ENCODE measurements at places on chromosomes 16 and 17. TPM values are rescaled to one million over a fixed set of nuclear protein-coding genes. Genes with fewer than 3 reads are reported as not detected.

The GNGT2 gene
- not detected for total RNA-seq

GRCh38 chr17:69978056-69978646 lies 96.9 kb upstream of the KCNJ16 start:
- no peak for DNase-seq
- no peaks in the 10 kb centered on the region for H3K4me1 ChIP-seq
- no peaks in the 10 kb centered on the region for H3K27me3 ChIP-seq
- H3K27ac ChIP-seq = no peak overlapping the region

DNA sequence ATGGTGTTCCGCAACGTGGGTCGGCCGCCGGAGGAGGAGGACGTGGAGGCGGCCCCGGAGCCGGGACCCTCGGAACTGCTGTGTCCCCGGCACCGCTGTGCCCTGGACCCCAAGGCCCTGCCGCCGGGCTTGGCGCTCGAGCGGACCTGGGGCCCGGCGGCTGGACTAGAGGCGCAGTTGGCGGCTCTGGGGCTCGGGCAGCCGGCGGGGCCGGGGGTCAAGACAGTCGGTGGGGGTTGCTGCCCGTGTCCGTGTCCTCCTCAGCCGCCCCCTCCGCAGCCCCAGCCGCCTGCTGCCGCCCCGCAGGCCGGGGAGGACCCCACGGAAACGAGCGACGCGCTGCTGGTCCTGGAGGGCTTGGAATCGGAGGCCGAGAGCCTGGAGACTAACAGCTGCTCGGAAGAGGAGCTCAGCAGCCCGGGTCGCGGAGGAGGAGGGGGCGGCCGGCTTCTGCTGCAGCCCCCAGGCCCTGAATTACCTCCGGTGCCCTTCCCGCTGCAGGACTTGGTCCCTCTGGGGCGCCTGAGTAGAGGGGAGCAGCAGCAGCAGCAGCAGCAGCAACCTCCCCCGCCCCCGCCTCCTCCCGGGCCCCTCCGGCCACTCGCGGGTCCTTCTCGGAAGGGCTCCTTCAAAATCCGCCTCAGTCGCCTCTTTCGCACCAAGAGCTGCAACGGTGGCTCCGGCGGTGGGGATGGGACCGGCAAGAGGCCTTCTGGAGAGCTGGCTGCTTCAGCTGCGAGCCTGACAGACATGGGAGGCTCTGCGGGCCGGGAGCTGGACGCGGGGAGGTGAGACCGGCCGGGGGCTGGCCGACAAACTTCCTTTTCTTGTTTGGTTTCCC lies 821 bp downstream of the SOCS7 start:
- H3K27me3 ChIP-seq = no peaks in the 10 kb centered on the region
- peak overlapping the region; percentile 71 for H3K4me3 ChIP-seq
- DNase-seq = no peak
- peaks cover 14% of the 10 kb centered on the region for H3K4me1 ChIP-seq
- H3K27ac ChIP-seq = peak overlapping the region; percentile 31
- H3K36me3 ChIP-seq = no peaks in the 10 kb centered on the region

DNA sequence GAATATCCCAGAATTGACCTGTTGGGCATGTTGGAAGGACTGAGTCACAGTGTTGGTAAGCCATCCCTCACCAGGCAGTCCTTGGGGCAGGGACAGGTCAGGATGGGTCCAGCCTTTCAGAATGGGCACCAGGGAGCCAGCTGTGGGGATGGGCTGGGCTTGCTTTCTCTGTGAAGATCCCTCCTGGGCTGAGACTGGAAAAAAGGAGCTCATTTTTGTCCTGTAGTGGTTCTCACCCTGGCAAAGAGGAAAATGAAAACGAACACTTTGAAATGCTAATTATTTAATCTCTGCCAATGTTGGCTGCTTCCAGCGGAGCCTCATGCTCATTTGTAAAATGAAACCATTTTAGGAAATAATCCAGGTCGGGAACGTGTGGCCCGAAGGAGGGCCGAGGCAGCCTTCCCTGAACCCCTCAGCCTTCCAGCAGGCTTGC lies 237.5 kb upstream of the SALL1 start:
- H3K27ac ChIP-seq = no peak overlapping the region
- DNase-seq = no peak
- no peaks in the 10 kb centered on the region for H3K36me3 ChIP-seq
- H3K4me1 ChIP-seq = 0 out of 2 replicates have a peak, but pooled peaks cover 3% of the 10 kb centered on the region
- H3K27me3 ChIP-seq = no peaks in the 10 kb centered on the region

DNA sequence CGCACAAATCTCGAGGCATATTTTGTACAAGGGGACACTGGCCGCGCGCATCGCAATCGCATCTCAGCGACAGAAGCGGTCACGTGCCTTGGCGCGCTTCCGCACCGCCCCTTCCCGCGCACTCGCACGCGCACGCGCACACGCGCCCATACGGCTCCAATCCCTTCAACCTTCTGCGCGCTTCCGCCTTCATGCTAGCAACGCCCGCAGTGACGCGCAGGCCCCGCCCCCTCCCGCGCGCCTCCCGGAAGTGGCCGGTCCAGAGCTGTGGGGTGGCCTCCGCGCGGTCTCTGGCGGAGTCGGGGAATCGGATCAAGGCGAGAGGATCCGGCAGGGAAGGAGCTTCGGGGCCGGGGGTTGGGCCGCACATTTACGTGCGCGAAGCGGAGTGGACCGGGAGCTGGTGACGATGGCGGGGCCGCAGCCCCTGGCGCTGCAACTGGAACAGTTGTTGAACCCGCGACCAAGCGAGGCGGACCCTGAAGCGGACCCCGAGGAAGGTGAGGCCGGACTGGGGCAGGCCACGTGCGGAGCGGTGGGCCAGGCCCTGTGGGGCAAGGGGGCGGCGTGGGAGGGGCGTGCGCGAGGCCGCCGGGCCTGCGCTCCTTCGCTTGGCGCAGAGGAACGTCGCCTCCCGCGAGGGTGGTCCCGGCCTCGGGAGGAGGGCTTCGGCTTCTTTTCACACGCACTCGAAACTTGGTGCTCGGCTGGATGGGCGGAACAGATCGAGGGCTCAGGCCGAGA lies at the start of gene AATF:
Gene AATF (plus strand): TSS at position 238 of the 744 bp plus-strand sequence. CDS start 172 bp downstream, at position 410.
- peaks cover 8% of the 10 kb centered on the region for H3K4me1 ChIP-seq
- peak; percentile 97 for DNase-seq
- H3K27me3 ChIP-seq = no peaks in the 10 kb centered on the region
- peak within 1 kb of the TSS; percentile 91 for H3K4me3 ChIP-seq

The NPIPA8 gene
- total RNA-seq = 0.70 TPM

GRCh38 chr17:78124836-78125137 lies 3.8 kb downstream of the TMC6 start:
- H3K4me1 ChIP-seq = peaks cover 18% of the 10 kb centered on the region
- no peak for DNase-seq
- no peaks in the 10 kb centered on the region for H3K27me3 ChIP-seq
- peaks cover 3% of the 10 kb centered on the region for H3K36me3 ChIP-seq
- H3K27ac ChIP-seq = no peak overlapping the region

The LDAF1 gene
- 16.7 TPM for total RNA-seq

- H3K27ac ChIP-seq = no peak overlapping the region
- no peaks in the 10 kb centered on the region for H3K4me1 ChIP-seq
- H3K36me3 ChIP-seq = no peaks in the 10 kb centered on the region
- no peak overlapping the region for H3K4me3 ChIP-seq
- no peak for DNase-seq
Measured at GRCh38 chr17:60557805-60558204, 31.8 kb upstream of the APPBP2 start.

DNA sequence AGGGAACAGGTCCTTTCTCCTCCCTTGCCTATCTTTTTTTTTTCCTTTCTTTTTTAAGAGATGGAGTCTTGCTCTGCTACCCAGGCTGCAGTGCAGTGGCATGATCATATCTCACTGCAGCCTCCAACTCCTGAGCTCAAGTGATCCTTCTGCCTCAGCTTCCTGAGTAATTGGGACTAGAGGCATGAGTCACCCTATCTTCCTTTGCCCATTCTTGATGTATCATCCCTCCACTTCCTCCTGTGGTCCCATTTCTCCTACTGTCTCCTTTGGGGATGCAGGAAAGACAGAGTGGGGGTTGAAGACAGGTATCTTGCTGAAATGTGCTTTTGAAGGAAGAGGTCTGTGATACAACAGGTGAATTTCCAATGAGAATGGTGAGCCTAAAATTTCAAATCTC lies 5.5 kb downstream of the MYO19 start:
- H3K4me1 ChIP-seq = peaks cover 10% of the 10 kb centered on the region
- peaks cover 4% of the 10 kb centered on the region for H3K36me3 ChIP-seq
- no peak overlapping the region for H3K27ac ChIP-seq
- H3K27me3 ChIP-seq = no peaks in the 10 kb centered on the region
- H3K4me3 ChIP-seq = no peak overlapping the region

- peaks cover 6% of the 10 kb centered on the region for H3K36me3 ChIP-seq
- no peaks in the 10 kb centered on the region for H3K27me3 ChIP-seq
- H3K4me3 ChIP-seq = no peak overlapping the region
- DNase-seq = no peak
- peak overlapping the region; percentile 7 for H3K27ac ChIP-seq
Measured at GRCh38 chr16:81621496-81621895, 157.6 kb upstream of the PLCG2 start.

GRCh38 chr17:17413821-17414220 lies 63.0 kb upstream of the MED9 start:
- DNase-seq = no peak
- no peaks in the 10 kb centered on the region for H3K36me3 ChIP-seq
- H3K4me3 ChIP-seq = no peak overlapping the region
- peaks cover 33% of the 10 kb centered on the region for H3K4me1 ChIP-seq
- H3K27me3 ChIP-seq = no peaks in the 10 kb centered on the region

The APPBP2 gene
- total RNA-seq = 29.8 TPM

The JPH3 gene
- 4.8 TPM for total RNA-seq

The ALDH3A1 gene
- 7.1 TPM for total RNA-seq

- H3K27ac ChIP-seq = no peak overlapping the region
- no peaks in the 10 kb centered on the region for H3K36me3 ChIP-seq
Measured at GRCh38 chr16:64406770-64407181, 715.1 kb downstream of the CDH11 start.

- DNase-seq = no peak
- H3K4me3 ChIP-seq = no peak overlapping the region
Measured at GRCh38 chr16:12728469-12728868, 75.2 kb downstream of the CPPED1 start.

GRCh38 chr17:63426041-63426916 lies 19.8 kb downstream of the CYB561 start:
- no peak overlapping the region for H3K4me3 ChIP-seq
- H3K4me1 ChIP-seq = no peaks in the 10 kb centered on the region
- DNase-seq = no peak
- no peak overlapping the region for H3K27ac ChIP-seq
- H3K36me3 ChIP-seq = no peaks in the 10 kb centered on the region

GRCh38 chr17:80706463-80706867 lies 161.8 kb downstream of the RPTOR start:
- DNase-seq = no peak
- H3K27ac ChIP-seq = no peak overlapping the region

The CRYBA1 gene
- total RNA-seq = not detected

DNA sequence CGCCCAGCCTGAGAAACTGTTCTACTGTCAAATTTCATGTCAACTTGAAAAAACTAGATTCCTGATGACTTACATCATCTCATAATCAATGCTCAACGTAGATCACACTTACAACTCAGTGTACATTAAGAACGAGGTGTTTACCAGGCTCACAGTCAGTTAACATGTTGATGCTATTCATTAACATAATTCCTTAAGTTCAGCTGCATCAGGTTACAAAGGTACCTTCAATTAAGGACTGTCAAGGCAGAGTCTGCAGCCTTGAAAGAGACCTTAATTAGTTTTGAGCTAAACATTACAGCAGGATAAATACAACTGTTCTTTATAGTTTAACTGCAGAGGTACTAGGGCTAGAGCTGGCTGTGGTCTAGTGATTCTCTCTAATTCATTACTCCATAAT lies 1.9 kb downstream of the GNA13 start:
- no peak overlapping the region for H3K27ac ChIP-seq
- peaks cover 15% of the 10 kb centered on the region for H3K4me1 ChIP-seq

The CHD3 gene
- 27.9 TPM for total RNA-seq

The PRRT2 gene
- 3.6 TPM for total RNA-seq

GRCh38 chr17:42929497-42929844 lies 28.9 kb downstream of the G6PC1 start:
- peaks cover 6% of the 10 kb centered on the region for H3K4me1 ChIP-seq
- H3K4me3 ChIP-seq = no peak overlapping the region
- no peak for DNase-seq
- H3K27ac ChIP-seq = no peak overlapping the region

DNA sequence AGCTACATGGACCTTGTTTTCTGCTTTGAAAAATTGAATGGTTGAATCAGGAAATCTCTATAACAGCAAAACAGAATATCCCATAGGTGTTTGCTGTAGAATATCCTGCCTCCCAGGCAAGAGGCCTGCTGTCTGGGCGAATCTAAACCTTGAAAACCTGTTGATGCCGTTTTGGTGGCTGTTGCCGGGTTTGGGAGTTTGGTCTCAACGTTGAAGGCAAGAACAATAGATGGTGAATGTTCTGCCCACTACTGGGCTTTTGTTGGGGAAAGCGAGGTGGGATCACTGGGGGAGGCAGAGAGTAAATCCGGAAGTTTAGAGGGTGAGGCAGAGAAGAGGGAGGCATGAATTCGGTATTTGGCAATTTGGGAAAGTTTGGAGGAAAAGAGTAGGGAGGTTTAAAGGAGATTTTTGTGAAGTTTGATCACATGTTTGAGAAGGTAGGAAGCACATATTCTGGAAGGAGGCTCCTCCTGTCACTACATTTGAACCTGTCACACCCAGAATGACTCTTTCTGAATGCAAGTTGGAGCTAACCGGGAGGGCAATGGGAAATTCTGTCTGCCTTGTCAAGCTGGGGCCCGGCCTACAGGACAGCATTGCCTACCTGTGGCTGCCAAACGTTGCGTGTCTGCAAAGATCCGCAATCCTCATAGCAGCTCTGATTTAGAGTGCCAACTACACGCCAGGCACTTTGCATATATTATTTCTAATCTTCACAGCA lies 46.5 kb downstream of the GPRC5B start:
- no peaks in the 10 kb centered on the region for H3K27me3 ChIP-seq
- DNase-seq = no peak
- H3K4me3 ChIP-seq = no peak overlapping the region
- no peak overlapping the region for H3K27ac ChIP-seq
- H3K36me3 ChIP-seq = no peaks in the 10 kb centered on the region
- no peaks in the 10 kb centered on the region for H3K4me1 ChIP-seq

DNA sequence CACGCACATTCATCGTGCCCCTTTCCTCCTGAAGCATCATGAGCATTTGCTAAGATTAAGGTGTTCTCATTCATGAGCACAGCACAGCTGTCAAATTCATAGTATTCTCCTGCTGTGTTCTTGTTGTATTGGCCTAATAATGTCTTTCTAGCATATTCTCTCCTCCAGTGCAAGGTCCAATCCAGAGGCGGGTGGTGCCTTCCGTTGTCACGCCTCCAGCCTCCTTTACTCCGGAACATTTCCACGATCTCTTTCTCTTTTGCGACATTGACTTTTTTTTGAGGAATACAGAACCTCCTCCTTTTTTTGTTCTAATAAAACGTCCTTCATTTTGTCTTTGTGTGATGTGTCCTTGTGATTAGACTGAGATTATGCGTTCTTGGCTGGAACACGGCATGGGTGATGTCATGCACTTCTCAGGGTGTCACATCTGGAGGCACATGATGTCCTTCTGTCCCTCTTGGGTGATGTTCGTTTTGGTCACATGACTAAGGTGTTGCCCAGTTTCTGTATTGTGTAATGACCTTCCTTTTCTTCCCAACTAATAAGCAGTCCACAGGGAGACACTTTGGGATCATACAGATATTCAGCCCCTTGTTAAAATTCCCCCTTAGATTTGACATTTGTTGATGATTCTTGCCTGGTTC lies 66.3 kb downstream of the CLEC16A start:
- peak overlapping the region; percentile 8 for H3K27ac ChIP-seq
- H3K36me3 ChIP-seq = no peaks in the 10 kb centered on the region
- H3K4me3 ChIP-seq = no peak overlapping the region

- H3K4me1 ChIP-seq = no peaks in the 10 kb centered on the region
- no peaks in the 10 kb centered on the region for H3K27me3 ChIP-seq
- no peak for DNase-seq
- H3K36me3 ChIP-seq = no peaks in the 10 kb centered on the region
- no peak overlapping the region for H3K27ac ChIP-seq
Measured at GRCh38 chr16:14007450-14007849, 63.7 kb upstream of the MRTFB start.

The KRT13 gene
- total RNA-seq = not detected
